ENCODE measurements at places on chromosomes 12 and 14.

- no peak for DNase-seq
Observed at GRCh38 chr12:88036353-88036965, 7.3 kb upstream of the C12orf50 start.

DNA sequence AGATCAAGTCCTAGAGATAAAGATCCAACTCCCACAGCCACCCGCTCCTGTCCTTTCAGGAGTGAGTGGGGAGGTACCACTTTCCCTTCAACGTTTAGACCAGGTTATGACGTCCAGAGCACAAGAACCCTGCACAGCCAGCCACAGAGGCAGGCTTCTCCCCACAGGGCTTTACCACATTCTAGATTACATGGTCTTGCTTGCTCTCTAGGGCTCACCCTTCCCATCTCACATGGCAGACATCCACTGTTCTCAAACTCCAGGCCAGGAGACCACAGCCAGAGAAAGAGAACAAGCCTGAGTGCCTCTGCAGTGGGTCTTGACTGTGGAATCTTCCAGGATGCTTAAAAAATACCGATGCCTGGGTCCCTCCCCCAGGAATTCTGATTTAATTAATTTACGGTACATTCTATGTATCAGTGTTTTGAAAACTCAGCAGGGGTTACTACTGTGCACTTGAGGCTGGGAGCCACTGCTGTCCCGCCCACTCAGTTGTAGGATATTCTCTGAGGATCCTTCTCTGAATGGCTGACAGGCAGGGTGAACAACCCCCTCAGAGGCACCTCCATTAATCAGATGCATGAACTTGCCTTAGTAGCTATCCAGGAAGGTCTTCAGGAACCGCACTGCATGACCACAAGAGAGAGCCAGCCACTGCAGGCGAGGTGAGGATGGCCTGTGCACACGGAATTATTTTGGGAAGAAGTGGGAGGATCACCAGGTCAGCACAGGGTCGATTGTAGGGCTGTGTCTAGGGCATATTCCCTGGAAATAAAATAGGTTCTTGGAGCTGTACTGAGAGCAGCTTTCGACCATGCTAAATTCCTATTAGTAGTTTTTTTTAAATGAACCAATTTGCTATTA lies 21.5 kb upstream of the SOCS2 start:
- DNase-seq = no peak

GRCh38 chr14:80946797-80947196 lies 5.3 kb upstream of the CEP128 start:
- no peak for DNase-seq

DNA sequence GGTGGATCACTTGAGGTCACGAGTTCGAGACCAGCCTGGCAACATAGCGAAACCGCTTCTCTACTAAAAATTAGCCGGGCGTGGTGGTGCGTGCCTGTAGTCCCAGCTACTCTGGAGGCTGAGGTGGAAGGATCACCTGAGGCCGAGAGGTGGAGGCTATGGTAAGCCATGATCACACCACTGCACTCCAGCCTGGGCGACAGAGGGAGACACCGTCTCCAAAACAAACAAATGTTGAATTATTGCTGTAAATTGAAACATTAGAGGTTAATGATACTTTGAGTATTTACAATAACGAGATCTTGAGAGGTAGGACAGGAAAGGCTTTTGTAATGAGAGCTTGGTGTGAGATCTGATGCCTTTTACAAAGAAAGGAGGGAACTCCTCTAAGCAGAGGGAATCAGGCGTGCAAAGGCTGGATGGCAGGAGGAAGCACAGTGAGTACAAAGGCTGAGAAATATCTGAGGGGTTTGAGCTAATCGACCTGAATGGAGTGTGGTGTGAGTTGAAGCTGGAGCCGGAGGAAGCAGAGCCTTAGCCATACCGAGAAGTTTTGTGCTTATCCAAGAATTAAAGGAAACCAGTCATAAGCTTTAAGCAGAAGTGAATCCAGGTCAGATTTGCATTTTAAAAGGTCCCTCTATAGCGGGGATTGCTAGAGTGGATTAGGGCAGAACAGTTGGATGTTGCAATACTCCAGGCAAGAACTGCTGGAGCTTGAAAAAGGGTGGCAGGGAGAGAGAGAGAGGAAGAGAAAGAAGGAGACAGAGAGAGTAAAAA lies 1.1 kb downstream of the RHNO1 start:
- DNase-seq = peak; percentile 15

DNA sequence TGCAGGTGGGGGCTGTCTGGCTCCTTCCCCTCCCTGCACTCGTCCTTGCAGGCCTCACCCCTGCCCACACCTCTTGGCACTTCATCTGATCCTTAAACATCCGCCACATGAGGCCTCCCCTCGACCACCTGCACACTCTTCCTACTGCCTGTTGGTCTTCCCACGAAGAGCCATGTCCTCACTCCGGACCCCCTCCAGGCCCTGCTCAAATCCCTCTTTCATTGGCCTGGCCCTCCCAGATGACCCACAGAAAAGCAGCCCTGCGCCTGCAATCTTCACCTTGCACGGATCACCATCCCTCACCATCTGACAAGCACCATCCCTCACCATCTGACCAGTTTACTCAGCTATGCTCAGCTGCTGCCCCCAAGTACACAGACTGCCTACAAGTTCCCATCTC lies 193.6 kb downstream of the BCL11B start:
- no peak for DNase-seq

DNA sequence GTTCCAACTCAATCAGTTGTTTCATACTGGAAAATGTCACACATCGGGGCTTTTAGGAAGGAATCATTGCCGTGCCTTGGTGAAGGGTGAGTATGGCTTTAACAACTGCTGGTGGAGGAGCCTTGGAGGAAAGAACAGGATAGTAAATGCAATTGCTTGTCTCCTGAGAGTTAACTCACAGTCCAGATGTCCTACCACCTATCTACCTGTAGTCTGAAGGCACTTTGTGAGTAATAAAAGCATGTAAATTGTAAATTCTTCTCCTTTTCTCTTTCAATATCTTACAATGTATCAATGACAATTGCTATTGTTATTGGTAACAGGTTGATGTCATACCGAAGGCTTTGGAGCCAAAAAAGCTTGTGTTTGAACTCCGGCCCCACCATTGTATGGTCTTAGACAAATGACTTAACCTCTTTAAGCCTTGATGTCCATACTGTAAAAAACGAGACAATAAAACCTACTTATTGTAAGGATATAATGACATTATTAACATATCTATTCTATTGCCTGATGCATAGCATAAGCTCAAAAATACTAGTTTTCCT lies 397.4 kb downstream of the ADAMTS20 start:
- no peak for DNase-seq

DNA sequence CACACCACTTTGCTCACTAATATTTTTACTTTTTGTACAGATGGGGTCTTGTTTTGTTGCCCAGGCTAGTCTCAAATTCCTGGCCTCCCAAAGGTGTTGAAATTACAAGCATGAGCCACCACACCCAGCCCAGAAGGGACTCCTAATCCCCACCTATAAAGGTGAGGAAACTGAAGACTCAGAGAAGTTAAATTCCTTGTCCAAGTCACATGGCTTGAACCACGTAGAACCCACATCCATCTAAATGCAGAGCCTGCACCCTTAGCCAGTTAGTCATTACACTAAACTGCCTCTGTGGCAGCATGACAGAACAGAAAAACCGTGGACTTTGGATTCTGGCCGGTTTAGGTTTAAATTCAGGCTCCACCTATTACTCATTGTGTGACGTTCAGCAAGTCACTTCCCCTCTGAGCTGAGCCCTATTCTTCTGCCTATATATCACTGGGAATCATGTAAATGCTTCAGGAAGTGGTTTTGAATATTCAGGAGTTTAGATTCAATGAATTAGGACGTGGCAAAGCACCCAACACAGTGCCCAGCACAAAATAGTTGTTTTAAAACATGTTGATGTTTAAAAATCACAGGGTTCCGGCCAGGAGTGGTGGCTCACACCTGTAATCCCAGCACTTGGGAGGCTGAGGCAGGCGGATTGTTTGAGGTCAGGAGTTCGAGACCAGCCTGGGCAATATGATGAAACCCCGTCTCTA lies 3.0 kb upstream of the CORO1C start:
- DNase-seq = peak; percentile 32
